ENCODE measurements at places on chromosomes 1 and 21.

DNA sequence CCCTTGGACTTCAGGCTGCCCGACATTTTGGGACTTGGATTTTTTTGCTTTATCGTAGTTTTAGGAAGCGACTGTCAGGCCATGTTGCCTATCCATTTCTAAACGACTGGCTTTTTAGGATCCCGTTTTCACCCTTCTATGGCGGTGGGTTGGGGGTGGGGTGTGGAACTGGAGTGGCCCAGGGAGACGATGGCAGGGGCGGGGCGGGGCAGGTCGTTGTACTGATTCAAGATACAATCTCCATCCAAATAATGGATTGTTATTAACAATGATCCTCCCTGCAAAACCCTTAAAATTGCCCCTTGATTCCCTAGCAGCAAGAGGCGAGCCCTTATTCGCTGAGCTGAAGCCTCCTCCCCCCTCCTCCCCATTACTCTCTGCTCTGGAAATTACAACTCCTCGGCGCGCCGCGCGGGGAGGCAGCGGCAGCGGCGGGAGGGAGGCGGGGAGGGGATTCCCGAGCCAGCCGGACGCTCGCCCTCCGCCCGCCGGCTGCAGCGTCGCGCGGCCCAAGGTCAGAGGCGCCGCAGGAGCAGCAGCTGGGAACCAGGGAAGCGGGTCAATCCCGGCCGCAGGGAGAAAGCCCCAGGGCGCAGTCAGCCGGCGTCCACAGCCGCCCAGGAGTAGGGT lies at the start of gene TRIM67:
TSS of gene TRIM67 (plus strand) at position 392 of the 630 bp plus-strand sequence. CDS start 912 bp downstream, outside the sequence.
- peak; percentile 67 for DNase-seq

GRCh38 chr1:177384461-177384860 lies 213.7 kb downstream of the BRINP2 start:
- DNase-seq = no peak

DNA sequence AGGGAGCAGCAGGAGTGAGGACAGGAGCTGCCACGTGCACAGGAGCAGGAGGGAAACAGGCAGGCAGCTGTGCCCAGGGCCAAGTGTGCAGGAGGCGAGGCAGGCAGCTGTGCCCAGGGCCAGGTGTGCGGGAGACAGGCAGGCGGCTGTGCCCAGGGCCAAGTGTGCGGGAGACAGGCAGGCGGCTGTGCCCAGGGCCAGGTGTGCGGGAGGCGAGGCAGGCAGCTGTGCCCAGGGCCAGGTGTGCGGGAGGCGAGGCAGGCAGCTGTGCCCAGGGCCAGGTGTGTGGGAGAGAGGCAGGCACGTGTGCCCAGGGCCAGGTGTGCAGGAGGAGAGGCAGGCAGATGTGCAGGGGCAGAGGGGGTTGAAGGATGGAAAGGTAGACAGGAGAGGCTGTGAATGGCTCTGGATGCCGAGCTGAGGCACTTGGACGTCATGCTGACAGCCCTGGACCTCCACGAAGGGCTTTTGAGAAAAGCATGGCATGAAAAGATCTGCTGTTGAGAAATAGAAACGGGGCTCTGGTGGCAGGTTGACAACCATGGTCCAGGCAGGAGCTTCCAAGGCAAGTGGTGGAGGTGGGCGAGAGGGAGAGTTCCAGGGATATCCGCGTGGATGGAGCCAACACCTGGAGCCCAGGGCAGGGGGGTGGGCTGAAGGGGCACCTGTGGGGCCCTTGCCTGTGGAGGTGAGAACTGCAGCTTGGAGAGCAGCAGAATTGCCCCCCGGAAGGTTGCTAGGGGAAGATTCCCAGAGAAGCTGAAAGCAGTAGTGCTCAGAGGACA lies 19.1 kb upstream of the NPHP4 start:
- no peak for DNase-seq

DNA sequence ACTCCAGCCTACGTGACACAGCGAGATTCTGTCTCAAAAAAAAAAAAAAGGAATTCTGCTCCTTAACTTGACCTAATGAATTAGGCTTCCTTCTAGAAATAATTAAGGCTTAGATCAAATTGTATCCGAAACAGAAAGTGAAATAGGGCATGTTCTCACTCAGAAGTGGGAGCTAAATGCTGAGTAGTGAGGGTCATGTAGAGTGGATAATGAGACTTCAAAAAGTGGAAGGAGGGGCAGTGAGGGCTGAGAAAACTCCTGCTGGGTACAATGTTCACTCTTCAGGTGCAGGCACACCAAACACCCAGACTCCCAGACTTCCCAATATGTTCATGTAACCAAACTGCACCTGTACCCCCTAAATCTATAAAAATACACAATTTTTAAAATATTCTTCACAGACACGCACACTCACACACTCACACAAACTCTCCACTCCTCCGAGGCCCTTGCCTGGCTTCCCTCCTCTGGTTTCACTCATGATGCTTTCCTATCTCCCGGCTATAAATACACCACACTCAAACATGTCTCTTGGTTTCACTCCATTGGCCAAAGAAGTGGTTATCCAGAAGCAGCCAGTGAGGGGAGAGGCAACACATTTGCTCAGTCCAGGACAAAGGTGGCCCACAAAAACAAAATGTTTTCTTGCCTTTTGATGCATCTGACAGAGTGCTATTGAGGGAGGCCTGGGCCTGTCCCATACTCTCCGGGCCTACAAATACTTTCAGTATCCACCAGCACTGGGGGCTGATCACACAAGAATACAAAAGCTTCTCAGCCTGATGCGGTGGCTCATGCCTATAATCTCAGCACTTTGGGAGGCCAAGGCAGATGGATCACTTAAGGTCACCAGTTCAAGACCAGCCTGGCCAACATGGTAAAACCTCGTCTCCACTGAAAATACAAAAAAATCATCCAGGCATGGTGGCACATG lies 249.2 kb downstream of the TOMM20 start:
- DNase-seq = no peak

DNA sequence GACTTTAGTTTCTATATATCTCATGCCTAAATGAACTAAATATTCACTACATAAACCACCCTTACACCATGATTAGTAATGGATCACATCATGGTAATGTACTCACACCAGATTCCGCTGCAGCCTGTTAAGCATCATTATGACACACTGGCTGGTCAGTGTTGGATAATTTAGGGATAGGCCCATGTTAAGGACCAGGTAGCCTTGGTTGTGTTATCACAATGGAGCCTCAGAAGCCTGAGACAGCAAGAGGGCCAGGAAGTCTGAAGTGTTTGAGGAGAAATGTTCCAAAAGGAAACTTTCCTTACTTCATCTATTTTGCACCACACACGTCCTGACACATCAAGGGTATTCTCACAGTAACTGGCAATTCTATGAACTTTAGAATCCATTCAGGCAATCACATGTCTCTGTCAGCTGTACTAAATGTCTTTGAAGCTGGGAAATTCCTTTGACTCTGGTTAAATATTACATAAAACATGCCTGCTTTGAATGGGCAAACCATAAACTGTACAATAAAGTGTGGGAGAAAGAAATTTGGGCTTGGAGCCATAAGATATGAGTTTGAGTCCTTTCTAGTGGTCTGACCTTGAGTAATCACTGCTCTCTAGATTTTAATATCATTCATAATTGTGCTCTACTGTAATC lies 105.3 kb upstream of the DPT start:
- DNase-seq = no peak

- peak; percentile 97 for DNase-seq
These were observed at the start of gene RNU11 for GRCh38 chr1:28648474-28649198. RNU11 (plus strand) TSS chr1:28648600.

- DNase-seq = peak; percentile 98
These were observed 158.2 kb downstream of the TRIM33 start for GRCh38 chr1:114352797-114353196.

GRCh38 chr1:35605071-35605866 lies 32.2 kb downstream of the TFAP2E start:
- DNase-seq = no peak

DNA sequence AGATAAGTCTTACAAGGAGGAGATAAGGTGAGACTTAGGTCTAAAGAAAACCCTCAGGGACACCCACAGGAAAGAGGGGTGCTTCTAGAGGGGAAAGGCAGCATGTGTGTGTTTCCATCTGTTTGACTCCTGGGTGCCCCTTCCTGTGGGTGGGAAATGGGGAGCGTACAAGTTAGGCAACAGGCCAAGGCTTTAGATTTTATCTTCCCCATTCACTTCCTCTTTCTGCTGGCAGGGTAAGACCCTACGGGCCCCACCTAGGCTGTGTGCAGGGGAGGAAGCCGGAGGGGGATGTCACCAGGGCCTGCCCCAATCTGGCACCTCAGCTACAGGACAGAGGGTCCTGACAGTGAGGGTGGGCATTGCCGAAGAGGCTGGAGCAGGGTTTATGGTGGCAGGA lies 2.5 kb upstream of the OLIG1 start:
- no peak for DNase-seq

DNA sequence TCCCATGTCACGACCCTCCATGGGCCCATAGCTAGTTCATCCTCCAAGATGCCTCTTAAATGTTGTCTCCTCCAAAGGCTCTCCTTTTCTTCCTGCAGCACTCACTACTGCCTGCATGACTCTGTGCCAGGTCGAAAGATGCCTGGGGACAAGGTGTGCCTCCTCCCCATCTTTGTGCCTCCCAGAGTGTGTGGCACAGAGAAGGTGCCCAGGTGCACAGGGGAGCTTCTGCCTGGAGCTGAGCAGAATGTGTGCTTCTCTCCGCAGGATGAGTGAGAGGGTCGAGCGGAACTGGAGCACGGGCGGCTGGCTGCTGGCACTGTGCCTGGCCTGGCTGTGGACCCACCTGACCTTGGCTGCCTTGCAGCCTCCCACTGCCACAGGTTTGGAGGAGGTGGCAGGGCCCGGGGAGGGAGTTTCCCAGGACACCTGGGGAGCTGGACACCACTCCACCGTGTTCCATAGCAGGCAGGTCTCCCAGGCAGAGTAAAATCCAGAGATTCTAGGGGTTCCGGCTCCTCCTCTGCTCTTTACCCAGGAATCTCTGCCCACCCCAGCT lies 6.9 kb upstream of the PPM1J start:
- DNase-seq = no peak

GRCh38 chr21:38349111-38349746 lies 92.4 kb downstream of the KCNJ15 start:
- DNase-seq = no peak

DNA sequence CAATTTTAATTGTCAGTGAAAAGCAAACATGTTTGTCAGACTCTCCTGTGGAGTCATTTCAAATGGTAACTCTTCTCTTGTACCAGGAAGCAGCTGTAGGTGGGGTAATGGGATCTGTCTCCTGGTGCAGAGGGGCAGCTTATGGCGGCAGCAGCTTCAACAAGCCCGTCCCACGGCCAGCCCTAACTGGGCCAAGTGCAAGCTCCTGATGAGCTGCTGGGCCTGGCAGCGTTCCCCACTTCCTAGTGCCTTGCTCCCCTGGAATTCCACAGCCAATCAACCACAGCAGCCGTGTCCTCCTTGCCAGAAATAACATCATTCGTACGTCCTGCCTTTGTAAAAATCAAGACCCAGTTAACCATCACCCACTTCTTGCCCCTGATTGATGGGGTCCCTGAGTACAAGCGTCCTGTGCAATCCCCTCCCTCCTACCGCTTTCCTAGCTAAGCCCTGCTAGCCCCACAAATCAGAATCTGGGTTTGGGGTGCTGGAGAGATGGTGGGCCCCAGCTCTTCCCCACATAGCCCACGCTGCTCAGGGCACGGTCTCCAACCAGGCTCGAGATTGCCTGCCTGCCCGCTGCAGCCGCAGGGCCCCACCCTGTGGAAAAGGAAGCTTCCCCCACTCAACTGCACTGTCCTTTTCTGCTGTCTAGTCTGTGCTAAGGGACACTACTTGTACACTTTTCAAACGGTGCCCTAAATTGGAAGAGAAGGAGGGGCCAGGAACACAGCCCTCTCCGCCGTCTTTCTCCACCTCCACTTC lies 61.2 kb downstream of the TOR1AIP2 start:
- peak; percentile 45 for DNase-seq
